CD4-positive, alpha-beta T cell (primary cell): ENCODE measurements at places on chromosomes 6 and 20.

GRCh38 chr6:89118931-89119330 is 1.1 kb upstream of the SRSF12 start:
- DNase-seq = no peak

DNA sequence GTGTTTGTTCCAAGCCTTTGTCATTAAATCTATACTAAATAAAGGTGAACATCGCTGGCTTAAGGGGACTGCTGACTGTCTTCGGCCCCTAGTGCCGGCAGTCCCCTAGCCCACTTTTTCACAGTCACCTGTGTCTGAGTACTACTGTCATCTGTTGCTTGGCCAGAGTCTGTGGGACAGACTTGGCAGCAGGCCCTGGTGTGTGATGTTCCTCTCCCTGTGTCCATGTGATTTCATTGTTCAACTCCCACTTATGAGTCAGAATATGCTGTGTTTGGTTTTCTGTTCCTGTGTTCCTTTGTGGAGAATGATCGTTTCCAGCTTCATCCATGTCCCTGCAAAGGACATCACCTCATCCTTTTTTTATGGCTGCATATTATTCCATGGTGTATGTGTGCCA is 133.4 kb downstream of the HAO1 start:
- no peak for DNase-seq

- DNase-seq = no peak
Measured at GRCh38 chr6:83853178-83854000, at the start of gene RIPPLY2. RIPPLY2 (plus strand) TSS chr6:83853360; CDS start chr6:83853417, 57 bp downstream.

DNA sequence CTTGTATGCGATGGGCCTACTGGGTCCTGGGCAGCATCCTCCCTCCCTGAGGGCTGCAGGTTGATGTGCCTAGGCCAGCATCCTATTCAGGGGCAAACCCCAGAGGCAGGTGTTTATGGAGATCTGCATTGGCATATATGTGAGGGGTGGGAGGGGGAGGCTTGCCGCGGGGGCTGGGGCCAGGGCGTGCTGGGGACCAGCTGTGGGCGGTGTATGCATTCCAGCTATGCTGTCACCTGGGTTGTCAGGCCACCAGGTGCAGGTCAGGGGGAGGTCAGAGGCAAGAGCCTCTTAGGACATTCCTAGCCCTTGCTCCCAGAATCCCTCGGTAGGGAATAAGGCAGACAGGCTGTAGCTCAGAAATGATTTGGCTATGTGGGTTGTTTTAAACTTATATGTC is 11.9 kb downstream of the FOXA2 start:
- DNase-seq = no peak

DNA sequence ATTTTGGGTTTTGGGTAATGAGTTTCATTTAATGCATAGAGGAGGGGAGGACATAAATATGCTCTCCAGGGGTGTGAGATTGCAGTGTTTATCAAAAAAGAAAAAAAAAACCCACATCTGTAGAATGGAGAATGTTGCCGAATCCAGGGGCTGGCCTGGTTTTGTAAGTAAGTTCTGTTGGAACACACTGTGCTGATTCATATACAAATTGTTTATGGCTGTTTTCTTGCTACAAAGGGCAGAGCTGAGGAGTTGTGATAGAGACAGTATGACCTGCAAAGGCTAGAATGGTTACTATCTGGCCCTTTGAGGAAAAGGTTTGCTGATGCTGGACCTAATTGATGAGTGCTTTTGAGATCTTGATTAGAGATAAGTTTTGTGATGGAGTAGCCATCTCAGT is 30.4 kb downstream of the SCAF8 start:
- DNase-seq = no peak

GRCh38 chr6:20033697-20034407 is 178.4 kb downstream of the MBOAT1 start:
- no peak for DNase-seq
